ENCODE measurements at places on chromosomes 11 and 22.

DNA sequence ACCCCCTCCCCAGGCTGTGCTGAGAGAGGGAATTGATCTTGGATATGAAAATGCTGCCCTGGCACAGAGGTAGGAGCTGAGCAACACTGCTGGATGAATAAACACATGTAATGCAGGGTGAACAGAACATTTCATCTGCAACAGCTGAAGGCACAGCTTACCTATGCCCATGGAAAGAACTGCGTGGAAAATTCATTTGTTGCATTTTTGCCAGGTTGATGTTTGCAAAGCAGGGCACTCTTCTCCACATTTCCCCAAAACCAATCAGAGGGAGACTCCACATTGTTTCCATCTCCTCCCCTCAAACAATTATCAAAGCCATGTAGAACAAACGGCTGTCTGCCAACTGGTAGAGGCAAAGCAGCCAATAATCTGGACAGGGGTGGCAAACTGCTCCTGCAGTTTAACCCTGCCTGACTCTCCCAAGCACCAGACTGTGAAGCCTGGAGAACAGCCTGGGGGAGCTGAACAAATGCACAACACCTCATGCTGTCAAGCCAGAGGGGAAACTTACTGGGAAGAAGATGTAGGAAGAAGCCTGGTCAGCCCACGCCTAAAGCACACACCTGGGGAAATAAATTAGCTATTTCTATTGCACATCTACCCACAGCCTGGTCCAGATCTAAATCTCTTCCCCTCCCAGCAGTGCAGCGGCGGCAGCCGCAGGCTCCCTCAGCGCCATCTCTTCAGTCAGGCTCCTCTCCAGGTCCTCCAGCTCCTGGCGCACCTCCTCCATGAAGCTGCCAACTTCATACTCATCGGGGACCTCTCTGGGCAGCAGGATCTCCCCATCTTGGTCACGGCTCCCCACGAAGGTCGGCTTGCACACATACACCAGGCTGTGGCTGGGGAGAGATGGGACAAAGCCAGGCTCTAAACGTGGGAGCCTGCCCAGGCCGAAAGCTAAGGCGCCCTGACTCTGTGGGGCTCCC is 44.3 kb downstream of the DKK3 start:
- DNase-seq = no peak

GRCh38 chr11:134034496-134035381 is 34.1 kb upstream of the JAM3 start:
- DNase-seq = no peak

DNA sequence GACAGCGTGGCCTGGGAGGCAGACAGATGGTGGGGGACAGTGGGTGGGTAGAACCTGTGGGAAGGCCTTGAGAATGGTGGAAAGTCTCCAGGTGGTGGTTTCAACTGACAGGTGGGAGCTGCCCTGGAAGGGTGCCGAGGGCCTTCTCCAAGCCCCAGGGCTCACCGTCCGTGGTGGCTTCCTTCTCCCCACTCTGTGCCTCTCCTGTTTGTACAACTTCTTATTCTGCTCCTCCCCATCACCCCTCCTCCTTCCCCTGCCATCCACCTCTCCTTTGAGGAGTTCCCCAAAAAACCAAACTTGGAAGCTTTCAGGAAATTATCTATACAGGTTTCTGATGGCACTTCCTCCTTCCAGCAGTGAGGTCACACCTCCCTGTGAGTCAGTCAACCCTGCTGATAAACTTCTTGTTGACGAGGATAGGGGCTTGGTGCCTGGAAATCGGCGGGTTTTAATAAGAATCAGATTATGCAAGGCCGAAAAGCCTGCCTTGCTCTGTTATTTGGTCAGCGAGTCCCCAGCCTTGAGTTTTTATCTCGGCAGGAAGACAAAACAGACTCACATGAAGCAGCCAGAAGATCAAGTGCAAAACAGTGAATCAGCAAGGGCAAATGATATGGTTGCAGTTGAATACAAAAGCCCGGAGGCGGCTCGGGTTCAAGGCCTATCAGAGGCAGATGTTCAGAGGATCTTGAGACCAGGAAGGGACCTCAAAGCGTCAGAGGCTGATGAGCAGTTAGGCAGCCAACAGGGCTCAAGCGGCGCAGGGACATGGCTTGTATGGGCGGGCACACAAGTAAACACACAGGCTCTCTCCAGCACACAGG is 9.5 kb upstream of the ST3GAL4 start:
- DNase-seq = peak; percentile 85

DNA sequence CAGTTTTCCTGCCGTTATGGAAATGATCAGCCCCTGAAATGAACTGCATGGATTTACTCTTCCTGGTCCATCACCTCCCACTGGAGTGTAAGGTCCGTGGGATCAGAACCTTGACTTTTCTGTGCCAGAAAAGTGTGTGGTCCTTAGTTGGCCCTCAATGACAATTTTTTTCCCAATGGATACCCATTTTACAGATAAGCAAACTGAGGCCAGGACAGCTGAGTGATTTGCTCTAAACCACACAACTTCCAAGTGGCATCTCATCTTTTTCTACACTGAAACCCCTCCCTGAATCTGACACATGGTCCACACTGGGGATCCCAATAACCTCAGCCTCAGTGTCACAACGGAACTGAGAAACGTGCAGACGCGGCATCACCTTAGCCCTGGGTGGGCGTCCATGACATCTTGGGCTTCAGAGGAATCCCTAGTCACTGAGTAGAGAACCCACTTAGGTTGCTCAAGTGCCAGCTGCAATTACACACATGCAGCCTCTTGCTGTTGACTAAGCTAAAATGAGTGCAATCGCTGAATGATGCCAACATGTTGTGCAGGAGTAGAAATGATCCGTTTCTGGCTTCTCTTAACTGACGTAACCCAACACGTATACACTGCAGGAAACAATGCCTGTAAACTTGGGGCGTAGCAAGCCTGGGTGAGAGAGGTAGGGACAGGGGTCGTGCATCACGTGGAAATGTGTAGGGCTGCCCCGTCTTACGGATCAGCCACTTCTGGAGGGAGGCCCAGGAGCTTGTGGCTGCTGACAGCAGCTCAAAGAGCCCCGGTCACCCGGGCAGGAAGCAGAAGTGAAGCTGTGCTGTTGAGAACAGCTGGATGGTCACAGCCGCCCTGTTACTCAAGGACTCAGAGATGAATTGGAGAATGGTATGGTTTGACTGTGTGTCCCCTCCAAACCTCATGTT is 136.3 kb downstream of the SHANK2 start:
- DNase-seq = no peak

GRCh38 chr22:36413022-36413775 is 25.4 kb upstream of the MYH9 start:
- DNase-seq = no peak

- no peak for DNase-seq
Measured at GRCh38 chr11:61752117-61752924, at the start of gene MYRF. MYRF (plus strand) TSS chr11:61752636; CDS start chr11:61752745, 109 bp downstream.

GRCh38 chr22:38823637-38824036 is 20.2 kb downstream of the NPTXR start:
- DNase-seq = no peak

GRCh38 chr22:30338802-30339201 is 12.1 kb upstream of the TBC1D10A start:
- no peak for DNase-seq

DNA sequence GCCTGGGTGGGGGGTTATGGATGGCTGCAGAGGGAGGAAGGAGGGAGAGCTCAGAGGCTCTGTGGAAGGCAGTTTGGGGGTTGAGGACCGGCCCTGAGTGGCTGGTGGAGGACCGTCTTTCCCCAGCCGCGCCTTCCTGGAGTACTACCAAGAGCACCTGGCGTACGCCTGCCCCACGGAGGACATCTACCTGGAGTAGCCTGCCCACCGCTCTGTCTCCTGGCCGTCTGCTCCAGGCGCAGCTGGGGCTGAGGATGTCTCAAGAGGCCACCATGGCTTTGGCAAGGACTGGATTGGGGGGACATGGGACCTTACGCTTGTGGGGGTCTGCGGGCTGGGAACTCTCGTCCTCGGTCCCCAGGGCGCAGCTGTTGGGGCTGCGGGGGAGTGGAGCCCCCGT is 10.0 kb downstream of the MAPK8IP2 start:
- no peak for DNase-seq

DNA sequence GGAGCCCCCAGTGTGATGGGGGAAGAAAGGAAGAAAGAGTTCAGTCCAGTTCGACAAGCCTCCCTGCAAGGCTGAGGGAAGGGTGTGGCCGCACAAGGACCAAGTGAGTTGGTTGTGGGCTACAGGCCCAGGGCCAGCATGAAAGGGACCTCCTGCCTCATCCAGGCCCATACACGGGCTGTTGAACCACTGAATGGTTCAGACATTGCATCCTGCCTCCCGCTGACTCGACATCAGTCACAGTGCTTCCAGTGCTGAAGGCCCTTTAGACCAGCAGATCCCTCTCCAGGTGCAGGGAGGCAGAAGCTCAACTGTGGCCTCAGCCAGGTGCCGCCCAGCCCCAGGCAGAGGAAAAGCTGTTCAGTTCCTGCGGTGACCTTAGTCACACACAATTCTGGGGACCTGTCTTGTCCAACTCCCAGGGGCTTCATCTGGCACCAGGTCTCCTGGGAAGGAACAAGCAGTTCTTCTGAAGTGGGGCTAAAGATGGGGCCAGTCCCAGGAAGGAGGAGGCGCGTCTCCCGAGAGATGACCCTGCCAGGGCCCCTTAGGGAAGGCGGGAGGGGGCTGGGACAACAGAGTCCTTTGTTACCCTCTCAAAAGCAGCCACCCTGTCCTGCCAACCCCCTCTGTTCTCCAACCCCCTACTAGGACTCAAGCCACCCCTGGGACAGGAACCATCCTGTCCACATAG is 6.6 kb downstream of the ARRB1 start:
- DNase-seq = no peak

- DNase-seq = peak; percentile 42
Measured at GRCh38 chr22:25111579-25112517, 87.8 kb upstream of the CRYBB3 start.

DNA sequence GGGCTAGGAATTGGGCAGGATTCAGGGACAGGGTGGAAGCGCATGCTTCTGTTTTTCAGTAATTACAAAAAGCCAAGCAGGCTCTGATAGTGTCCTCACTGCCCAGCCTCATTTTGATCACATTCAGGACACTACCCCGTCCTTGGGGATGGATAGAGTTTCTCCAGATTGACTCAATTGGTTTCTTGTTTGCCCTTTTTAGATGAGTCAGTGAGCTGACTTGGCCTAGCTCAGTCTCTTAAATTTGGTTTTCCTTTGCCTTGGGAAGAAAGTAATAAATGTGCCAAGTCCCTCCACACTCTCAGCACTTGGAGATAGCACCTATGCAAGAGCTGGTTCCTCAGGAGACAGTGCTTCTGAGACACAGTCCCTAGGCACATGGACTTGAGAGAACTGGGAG is 25.5 kb downstream of the DKK3 start:
- no peak for DNase-seq

GRCh38 chr11:77172666-77172982 is 44.6 kb downstream of the MYO7A start:
- peak; percentile 38 for DNase-seq

DNA sequence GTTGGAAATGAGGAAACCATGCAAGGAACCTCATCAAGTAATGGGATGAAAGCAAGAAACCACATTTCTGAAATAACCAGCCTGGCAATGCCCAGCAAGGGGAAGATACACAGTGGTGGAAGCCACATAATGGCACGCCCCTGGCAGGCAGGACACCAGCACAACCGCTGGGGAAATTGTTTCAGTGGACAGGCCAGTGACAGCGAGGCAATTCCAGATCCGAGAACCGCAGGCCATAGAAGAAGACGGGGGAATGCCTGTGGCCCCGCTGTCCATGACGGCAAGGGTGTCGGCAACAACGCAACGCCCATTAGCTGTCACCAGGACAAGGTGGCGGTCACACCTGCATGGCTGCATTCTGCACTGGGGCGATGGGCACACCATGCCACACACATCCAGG is 1389.6 kb downstream of the BRD1 start:
- no peak for DNase-seq

- no peak for DNase-seq
Measured at GRCh38 chr11:5369789-5370188, 13.8 kb upstream of the OR51M1 start.

- DNase-seq = no peak
Measured at GRCh38 chr11:30855383-30856006, 269.3 kb upstream of the MPPED2 start.

- DNase-seq = no peak
Measured at GRCh38 chr11:117953024-117953671, 23.9 kb upstream of the TMPRSS13 start.

- peak; percentile 55 for DNase-seq
Measured at GRCh38 chr22:29071261-29072045, 1.4 kb upstream of the KREMEN1 start.

All from left cardiac atrium (tissue), 4 donors.